Camera-type eye (tissue), 1 donor: ENCODE measurements at places on chromosomes 4 and X. TPM values are rescaled to one million over a fixed set of nuclear protein-coding genes. Genes with fewer than 3 reads are reported as not detected.

Gene IL2RG
- total RNA-seq, result 1.3 TPM

Gene RHOH
- 1.8 TPM for total RNA-seq

Gene C1QTNF7
- 14.6 TPM for total RNA-seq

Gene MAGEC2
- not detected for total RNA-seq

Gene IQCM
- not detected for total RNA-seq

Gene PABPC5
- total RNA-seq, result 8.4 TPM
